ENCODE measurements at places on chromosomes 12 and 14. TPM values are rescaled to one million over a fixed set of nuclear protein-coding genes. Genes with fewer than 3 reads are reported as not detected.

- DNase-seq = no peak
Measured at GRCh38 chr14:33184587-33184986, 245.9 kb downstream of the NPAS3 start.

DNA sequence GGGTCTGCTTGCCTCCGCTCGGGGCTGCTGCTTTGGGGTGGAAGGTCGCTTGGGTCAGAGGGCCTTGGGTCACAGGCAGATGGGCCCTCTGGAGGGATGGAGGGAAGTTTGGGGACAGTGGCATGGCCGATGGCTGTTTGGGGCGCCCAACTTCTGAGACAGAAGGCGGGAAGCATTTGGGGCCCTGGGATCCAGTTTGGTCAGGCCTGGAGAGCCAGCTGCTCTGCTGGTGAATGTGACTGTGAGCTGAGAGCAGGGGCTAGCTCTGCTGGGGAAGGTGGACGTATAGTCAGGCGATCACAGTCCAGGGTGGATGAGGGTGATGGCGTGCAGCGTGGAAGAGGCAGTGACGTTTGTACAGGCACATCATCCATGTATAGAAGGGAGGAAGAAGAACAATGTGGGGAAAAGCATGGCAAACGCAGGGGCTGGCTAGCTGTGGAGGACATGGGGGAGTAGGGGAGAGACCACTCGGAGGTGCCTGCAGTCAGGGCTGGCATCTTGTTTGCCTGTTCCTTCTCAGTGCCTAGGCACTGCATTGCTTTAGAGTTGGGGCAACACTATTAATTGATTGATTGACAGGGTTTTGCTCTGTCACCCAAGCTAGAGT, 57.5 kb downstream of the TSPAN9 start:
- DNase-seq = no peak

DNA sequence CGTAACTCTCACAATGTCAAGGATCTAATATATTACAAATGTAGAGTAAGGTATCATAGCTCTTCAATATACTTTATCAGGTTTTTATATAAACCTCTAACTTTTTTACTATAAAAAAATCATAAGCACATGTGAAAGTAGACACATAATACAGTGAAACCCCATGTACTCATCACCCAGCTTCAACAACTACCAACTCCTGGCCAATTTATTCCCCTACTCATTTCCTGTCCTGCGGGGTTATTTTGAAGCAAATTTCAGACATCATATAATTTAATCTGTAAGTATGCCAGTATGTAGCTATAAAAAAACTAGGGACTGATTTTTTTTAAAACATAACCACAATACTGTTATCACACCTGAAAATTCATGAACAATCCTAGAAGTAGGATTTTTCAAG, 47.7 kb downstream of the NOPCHAP1 start:
- DNase-seq = no peak

DNA sequence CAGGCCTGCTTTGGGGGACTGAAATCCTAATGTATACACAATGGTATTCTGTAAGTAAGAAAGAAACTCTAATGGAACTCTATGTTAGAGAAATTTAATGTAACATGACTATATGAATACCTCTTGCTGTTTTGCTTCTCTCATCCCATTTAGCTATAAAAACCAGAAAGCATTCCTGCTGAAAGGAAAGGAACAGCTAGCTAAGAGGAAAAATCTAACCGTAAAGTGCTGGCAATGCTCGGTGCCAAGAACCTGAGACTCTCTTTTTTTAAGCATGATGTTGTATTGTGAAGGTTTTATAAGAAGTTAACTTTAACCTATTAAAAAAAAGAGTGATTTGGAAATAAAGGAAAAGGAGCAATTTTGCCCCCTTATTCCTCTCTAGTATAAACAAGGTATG, 75.6 kb upstream of the DACT1 start:
- DNase-seq = no peak

- no peak for DNase-seq
Measured at GRCh38 chr12:3476403-3476802, 14.6 kb upstream of the PRMT8 start.

- no peak for DNase-seq
Measured at GRCh38 chr14:60161196-60162107, 3.7 kb downstream of the DHRS7 start.

DNA sequence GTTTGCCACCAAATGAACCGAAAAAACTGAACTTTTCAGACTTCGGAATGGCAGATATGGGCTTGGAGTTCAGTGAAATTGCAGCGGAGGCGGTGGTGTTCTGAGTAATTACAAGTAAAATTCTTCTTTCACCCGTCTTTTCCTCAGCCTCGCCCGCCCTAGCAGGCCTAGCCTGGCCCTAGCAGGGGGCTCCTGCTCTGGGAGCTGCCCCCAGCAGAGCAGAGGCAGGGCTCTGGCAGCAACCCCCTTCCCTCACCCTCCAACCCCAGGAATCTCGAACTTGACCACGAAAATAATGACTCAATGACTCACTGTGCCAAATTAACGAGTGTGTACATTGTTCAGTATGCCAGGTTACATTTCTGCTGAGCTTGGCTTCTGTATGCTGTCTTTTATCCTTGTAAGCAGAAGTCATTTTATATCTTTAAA, 1.1 kb downstream of the PAPLN start:
- no peak for DNase-seq

The CKB gene
- polyA plus RNA-seq = 151 TPM
